ENCODE measurements at places on chromosomes 12 and 14.

GRCh38 chr12:113649256-113649830 lies 177.7 kb upstream of the LHX5 start:
- no peak for DNase-seq

DNA sequence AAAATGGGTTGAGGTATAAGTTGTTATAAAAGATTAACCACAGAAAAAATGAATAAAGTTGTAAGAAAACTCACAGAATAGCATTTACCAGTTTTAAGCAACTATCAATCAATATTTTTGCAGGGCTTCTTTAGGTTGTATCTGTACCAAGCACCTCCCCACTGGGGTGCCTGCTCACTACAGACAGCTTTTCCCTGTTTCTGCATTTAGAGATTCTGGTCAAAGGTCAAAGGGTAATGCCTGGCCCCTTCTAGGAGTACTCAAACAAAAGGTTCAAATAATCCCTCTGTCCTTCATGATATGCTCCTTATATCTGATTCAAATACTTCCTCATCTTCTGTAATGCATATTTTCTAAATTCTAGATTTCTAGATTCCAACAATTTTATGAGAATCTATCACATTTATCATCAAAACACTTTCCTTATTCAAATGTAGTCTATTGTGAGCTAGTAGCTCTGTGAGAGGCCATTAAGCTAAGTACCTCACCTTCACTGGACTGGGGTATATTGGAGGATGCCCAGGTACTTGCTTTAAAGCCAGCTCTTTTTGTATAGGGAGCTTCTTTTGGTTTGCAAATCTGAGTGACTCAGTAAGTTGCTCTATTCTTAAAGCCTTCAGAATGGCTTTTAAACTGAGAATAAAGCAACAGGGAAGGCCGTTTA lies 120.7 kb upstream of the PTPRB start:
- DNase-seq = no peak

- DNase-seq = no peak
These were observed 19.5 kb downstream of the PSMC1 start for GRCh38 chr14:90275820-90276219.

DNA sequence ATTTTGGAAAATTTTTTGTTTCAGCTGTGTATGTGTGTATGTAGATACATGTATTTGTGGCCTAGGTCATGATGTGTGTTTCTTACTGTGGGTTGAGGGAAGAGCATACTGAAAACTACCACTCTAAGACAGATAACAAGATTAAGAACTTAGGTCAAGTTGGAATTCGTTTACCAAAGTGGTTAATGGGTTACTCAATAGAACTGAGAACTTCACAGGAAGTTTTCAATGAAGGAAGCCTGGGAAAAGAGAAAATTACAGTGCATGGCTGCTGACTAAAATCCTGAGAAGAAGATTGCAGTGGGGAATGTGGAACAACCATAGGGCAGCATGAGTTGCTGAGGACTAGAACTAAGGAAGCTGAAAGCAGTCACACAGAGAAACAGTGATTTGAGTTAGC lies 21.4 kb upstream of the FOXG1 start:
- no peak for DNase-seq

GRCh38 chr12:106764738-106765137 lies 9.7 kb upstream of the RIC8B start:
- DNase-seq = no peak

GRCh38 chr12:12691549-12691948 lies 4.4 kb downstream of the GPR19 start:
- DNase-seq = no peak
